ENCODE measurements at places on chromosomes 12 and 14.

DNA sequence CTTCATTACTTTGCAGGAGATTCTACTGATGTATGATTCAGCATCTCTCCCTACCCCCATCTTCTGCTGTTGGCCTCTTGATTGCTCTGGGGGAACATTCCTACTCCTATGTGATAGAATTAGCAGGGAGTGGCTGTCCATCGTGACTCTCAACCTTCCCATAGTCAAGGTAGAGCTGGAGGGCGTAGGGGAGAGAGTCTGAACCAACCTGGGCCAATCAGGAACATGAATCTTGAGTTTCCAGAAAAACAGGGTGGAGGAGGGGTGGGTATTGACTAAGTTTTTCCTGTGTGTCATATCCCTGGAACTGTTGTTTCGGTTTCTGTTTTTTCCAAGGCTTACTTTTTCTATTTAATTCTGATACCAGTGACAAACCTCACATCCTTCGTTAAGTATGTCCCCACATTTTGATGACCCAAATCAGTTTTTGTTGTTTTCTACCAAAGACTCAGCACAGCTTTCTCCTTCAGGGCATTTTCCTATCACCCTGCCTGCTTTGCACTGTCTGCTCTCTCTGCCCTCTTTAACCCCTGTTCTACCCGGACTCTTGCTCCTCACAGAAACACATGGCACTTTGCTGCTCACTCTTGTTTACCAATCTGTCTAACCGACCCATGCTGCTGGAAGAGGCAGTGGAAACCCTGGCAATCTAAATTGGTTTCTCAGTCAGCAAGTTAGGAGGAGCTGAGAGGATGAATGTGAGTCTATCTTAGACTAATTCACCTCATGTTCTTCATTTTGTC is 1428.3 kb downstream of the AACS start:
- DNase-seq = no peak

- no peak for DNase-seq
These were observed 8.2 kb downstream of the BRI3BP start for GRCh38 chr12:125001636-125002035.

- DNase-seq = no peak
These were observed 725 bp downstream of the RIMBP2 start for GRCh38 chr12:130715150-130715997.

GRCh38 chr14:91257328-91258010 is 13.0 kb upstream of the GPR68 start:
- no peak for DNase-seq

GRCh38 chr14:20642182-20642581 is 691 bp upstream of the OR6S1 start:
- no peak for DNase-seq

- DNase-seq = no peak
These were observed 66.6 kb upstream of the C14orf180 start for GRCh38 chr14:104512771-104513640.

DNA sequence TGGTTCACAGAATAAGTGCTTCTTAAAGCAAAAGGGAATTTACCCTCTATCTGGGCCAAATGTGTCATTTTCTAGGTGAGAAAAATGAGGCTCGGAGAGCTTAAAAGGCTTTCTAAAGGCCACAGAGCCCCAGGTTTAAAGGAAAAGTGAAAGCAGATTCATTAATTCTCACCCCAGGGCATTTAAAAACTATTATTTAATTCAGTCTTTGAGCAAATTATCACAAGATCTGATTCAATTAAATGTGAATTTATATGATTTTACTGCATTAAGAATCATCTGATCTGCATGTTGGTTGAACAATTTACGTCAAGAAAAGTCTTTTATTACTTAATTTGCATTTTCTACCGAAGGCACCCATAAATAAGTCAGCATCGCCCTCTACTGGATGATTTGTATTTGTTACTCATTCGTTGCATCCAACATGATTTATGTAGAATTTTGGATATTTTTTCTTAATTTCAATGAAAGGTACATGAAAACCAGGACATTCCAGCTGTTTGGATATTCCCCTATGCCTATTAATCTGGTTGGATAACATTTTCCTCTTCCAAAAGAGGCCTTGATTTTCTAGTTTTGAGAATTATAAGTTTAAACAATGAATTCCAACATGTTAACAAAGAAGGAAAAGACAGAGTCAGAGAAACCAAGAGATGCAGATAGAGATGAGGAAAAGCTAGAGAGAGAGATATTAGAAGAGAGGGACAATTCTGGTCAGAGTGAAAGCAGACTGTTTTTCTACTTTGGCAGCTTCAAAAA is 19.1 kb upstream of the DHRS7 start:
- peak; percentile 94 for DNase-seq

- no peak for DNase-seq
These were observed 54.4 kb downstream of the BICD1 start for GRCh38 chr12:32161058-32161457.

DNA sequence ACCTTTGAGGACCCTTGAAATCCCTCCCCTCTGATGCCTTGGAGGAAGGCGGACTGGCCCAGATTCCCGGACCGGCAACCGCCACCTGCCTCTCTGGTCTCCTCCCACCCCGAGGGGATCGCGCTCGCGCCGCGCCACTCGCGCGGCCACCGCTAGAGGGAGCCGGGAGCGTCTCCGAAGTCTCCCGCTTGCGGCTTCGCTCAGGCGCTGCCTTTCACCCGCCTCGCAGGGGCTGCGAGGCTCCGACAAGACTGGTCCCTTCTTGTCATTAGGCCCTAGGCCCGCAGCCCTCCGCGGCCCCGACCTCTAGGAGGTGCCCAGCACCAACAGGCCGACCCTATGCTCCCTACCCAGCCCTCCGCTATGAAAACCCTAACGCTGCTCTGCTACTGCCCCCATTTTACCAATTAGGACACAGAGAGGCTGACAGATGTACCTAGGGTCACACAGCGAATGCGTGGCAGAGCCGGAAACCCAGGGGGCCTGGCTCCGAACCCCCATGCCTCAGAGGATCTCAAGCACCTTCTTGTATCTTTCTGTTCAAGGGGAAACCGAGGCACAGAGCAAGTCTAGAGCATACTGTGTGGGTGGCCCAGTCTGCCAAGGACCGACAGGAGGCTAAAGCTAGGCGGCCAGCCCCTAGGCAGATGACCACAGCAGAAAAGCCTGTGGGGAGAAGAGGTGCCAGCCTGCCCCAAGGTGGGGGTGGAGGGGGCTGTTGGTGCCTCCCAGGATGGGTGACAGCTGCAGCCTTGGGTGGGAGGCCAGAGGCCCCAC is 21.4 kb upstream of the VSX2 start:
- peak; percentile 75 for DNase-seq

- peak; percentile 87 for DNase-seq
These were observed 86.5 kb downstream of the CAND1 start for GRCh38 chr12:67355428-67356379.

DNA sequence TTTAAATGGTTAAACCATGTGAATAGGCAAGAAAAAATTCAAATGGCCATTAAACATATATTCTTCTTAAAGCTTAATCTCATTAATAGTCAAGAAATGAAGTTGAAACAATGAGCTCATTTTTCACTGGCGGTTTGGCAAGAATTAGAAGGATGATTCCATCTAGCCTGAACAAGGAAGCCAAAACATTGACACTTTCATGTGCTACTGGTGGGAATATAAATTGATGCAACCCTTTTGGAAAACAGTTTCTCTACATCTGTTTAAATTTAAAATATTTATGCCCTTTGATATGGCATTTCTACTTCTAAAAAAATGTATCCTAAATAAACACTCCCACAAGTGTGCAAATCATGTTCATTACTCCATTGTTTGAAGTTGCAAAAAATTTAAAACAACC is 174.7 kb upstream of the HIF1A start:
- no peak for DNase-seq

GRCh38 chr14:61929651-61930050 is 167.4 kb downstream of the SNAPC1 start:
- DNase-seq = no peak

GRCh38 chr12:41701943-41702601 is 442.6 kb downstream of the GXYLT1 start:
- DNase-seq = no peak

- DNase-seq = no peak
These were observed 90.0 kb upstream of the CDKN3 start for GRCh38 chr14:54306806-54307205.

DNA sequence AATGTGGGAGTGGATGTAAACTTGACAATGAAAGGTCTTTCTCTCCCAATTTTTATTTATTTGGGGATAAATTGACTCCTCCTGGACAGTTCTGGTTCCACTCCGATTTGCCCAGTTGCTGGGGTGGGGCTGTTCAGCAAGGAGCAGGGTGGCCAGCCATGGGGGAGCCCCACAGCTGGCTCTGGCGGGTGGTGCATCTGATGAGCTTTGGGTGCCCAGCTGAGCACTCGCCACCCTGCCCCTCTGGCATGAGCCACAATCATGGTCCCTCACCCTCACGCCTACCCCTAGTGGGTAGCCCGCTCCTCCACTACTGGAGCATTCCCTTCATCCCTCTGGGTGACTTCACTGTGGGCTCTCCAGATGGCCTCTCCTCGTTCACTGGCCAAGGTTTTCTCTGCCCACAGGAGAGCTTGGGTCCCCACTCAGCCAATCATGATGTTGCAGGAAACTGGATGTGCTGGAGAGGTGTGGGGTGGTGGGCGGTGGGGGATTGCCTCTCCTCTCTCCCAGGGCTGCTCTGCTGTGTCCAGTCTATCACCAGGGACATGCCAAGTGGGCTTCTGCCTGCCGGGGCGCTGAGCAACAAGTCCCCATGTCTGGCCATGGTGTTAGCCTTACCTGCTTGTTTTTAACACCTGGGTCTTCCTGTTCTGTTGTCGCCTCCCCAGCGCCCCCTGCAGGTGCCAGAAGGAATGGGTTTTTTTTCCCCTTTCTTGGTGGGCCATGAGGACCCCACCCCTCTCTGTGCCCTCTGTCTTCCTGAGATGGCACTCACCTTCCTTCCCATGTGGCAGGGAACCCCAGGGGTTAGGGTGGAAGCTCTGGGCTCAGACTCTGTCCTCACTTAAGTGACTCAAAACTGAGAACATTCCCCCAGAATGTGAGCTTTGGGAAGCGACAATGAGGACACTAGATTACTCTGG is 3.4 kb downstream of the CYP46A1 start:
- DNase-seq = no peak

DNA sequence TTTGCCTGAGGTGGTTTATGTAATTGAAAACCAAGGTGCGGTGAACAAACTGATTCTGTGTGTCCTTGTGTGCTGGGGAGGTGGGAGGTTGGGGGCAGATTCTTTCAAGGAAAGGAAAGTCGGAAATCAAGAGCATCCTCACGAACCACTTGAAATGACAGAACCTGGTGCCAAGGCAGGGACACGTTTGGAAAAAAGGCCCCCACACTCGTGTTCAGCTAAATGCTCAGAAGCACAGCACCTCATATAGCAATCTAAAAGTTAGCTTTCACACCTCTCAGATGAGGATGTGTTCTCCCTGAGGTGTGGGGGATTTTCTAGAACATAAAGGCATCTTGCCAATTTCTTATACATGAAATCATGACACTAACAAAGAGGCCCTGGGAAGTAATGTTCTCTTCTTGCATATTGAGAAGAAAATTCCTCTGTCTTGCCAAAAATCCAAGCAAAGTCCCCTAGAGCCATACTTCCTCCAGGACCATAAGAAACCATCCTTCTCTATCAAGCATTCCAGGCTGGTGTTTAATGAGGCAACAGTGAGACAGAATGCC is 119.6 kb downstream of the PLXNC1 start:
- DNase-seq = peak; percentile 56

DNA sequence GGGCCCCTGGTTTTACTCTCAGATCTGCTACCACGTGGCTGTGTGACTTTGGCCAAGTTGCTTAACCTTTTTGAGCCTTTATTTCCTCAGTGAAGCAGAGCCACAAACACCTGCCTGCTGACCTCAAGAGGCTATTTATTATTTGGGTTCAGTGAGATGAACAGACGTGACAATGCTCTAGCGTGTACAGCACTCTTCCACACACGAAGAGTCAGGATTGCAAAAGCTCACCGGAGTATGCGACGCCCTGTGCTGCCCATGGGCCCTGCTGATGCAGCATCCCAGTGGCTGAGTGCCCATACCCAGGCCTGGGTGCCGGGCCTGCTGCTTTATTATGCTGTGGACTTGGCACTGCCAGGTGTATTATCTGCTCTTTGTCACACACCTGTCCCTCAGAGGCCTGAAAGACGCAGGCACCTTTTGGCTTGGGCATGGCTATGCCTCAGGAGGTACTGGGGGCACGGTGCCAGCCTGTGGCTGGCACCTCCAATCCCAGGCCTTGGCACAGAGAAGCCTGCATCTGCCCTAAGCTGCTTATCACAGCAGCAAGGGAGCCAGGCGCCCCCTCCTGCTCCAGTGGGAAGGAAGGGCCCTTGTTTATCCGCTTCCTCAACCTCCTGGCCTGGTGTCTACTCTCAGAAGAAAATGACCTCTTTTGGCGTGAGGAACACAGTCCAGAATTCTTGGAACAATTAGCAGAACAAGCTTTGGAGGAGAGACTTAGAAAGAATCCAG is 22.3 kb upstream of the TC2N start:
- DNase-seq = no peak

DNA sequence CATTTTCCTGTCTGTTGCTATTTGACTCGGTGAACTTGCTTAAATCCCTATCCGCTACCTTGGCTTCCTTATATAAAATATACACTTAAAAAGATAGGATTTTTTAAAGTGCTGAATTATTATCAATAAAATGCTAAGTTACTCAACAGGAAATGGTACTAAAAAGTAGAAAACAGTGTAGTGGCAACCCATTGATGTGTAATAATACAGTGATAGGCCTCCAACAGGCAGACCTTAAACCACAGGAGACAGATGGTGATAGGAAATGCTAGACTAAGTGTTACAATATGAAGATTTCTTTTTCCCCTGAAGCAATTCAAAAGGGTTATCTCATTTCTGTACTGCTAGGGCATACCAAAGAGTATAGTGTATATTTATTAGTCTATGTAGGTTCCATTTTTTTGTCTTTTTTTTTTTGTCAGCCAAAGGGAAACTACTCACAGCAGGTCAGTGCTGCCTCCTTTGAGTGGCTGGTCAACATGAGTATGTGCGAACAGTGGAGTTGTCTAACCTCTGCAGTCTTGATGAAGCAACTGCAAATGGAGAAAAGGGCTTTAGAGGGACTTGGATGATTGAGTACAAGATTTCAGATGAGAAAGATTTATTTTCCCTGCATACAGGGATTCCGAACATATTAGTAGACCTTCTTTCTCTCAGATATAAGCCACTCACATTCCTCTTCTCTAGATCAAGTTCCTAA is 183.8 kb downstream of the ACSS3 start:
- no peak for DNase-seq

- DNase-seq = peak; percentile 50
These were observed 26.4 kb upstream of the GPR132 start for GRCh38 chr14:105091517-105092170.

- DNase-seq = no peak
These were observed 22.7 kb downstream of the TBX3 start for GRCh38 chr12:114661245-114661644.

GRCh38 chr14:64817631-64818030 is 62.1 kb downstream of the SPTB start:
- DNase-seq = peak; percentile 32

GRCh38 chr12:117361905-117362304 is 479 bp upstream of the NOS1 start:
- DNase-seq = no peak

GRCh38 chr12:107525719-107526554 is 159.7 kb upstream of the PWP1 start:
- DNase-seq = no peak

- no peak for DNase-seq
These were observed 176.6 kb downstream of the TTC7B start for GRCh38 chr14:90639641-90640040.

Measured in adipocyte (in vitro differentiated cells).